Right lung (tissue), 10 donors: ENCODE measurements at places on chromosomes 13 and 19. TPM values are rescaled to one million over a fixed set of nuclear protein-coding genes. Genes with fewer than 3 reads are reported as not detected.

DNA sequence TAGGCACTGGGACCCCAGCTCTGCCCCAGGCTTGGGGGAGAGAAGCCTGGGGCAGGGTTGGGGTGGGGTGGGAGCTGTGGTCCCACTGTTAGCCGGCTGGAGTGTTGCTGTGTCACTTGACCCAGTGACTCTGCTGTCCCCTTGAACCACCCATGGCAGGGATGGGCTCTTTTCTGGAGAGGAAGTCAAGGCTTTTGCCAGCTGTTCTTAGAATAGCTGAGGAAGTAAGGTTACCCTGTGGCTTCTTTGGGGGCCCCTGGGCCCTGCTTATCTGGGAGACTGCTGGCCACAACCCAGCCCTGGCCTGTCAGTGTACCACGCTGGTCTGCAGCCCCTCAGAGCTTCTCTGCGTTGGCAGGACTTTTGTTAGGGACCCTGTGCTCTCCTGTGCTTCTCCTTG lies 9.1 kb downstream of the PNPLA6 start:
- no peak for DNase-seq

- no peak for DNase-seq
These were observed 75.1 kb downstream of the SLC6A16 start for GRCh38 chr19:49249933-49250332.

DNA sequence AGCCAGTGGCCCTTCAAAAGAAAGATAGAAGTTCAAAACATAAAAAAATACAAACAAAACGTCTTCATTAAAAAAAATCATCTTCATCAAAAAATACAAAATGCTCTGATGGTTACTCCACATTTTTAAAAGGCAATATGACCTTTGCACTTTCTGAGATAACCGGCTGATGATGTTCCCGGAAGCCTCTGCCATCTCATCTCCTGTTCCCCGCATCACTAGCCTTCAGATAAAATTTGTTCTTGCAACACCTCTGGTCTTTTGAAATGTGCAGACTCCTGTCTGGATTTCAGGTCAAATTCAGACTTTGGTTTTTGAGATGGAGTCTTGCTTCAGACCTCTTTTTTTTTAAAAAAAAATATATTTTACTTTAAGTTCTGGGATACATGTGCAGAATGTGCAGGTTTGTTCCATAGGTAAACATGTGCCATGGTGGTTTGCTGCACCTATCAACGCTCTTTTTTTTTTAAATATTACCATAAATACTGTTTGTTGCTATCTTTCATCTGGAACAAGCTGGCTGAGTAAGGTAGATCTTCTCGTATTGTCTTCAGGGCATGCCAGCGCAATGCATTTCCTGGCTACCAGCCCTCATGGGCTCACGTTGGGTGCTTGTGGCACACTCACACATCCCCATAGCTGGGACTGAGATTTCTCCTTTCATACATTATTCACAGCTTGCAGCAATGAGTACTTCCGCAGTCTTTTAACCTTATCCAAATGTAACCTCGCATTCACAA lies 418.9 kb upstream of the ARGLU1 start:
- DNase-seq, result no peak

DNA sequence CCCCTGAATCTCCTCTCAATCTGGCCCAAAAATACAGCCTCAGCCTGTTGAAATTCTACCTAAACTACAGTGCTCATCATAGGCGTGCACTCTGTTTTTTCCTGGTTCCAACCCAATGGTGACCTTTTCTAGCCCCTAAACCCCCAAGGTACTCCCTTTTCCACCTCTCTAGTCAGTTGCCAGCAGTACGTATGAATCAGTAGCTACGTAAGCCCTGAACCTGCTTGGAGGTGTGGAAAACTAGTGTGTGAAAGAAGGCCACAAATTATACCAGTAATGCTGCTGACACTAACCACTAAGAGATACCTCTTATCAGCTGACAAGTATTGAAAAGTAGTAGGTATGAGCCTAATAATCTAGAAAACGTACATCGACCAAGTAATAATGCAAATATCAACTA lies 60.9 kb downstream of the FOXO1 start:
- no peak for DNase-seq

DNA sequence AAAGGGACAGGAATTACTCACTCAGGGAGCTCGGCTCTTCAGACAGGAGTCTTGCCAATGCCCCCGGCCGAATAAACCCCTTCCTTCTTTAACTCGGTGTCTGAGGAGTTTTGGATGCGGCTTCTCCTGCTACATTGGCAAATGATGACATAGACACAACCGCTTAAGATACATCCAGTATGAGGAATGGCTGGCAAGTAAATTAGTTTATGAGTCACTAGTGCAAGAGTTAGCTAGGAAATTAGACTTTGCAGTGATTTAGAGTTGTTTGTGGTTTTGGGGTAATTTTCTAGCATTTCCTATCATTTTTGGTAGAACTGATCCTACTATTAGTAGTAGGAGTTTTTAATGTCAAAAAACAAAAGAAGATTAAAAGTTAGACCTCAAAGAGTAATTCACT lies 166.2 kb downstream of the SLITRK1 start:
- no peak for DNase-seq

- no peak for DNase-seq
These were observed 1910.2 kb upstream of the PRR20A start for GRCh38 chr13:55230570-55230908.

DNA sequence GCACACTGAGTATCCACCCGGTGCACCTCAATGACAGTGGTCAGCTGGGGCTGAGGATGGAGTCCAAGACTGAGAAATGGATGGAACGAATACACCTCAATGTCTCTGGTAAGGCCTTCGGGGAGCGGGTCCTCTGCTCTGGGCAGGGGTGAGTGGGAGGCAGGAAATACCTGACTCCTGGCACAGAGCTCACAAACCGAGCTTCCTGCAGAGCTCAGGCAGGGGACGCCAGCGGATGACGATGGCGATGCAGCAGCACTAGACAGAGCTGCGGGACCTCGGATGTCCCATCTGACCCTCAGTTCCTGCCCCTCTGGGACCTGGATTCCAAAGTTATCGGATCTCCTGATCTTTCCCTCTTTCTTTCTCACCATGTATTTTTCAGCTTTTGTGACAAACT lies 3.8 kb downstream of the CD22 start:
- DNase-seq, result no peak

- no peak for DNase-seq
These were observed 8.3 kb downstream of the IRS2 start for GRCh38 chr13:109778102-109778542.

GRCh38 chr19:2331601-2332246 lies 3.2 kb downstream of the SPPL2B start:
- no peak for DNase-seq

GRCh38 chr13:59706101-59706976 lies 457.4 kb downstream of the DIAPH3 start:
- DNase-seq, result no peak

GRCh38 chr19:18503971-18504885 lies 17.6 kb downstream of the ELL start:
- DNase-seq, result no peak

GRCh38 chr13:45180713-45181601 lies 19.9 kb downstream of the KCTD4 start:
- no peak for DNase-seq

DNA sequence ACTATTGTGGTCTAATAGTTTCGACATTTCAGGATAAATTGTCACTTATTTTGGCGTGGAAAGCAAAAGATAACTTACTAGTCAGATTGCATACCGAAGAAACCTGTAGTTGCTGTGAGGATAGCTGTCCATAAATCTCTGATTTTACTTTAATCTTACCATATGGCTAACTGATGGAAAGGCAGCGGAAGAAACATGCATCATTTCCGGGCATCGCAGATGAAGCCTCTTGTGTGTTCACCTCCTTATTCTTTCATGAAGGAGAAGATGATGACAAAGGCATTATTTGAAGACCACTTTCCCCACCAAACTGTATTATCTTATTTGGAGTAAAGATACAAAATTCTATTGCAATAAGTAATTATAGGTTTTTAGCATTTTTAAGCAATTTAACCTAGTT lies 763.6 kb upstream of the SLITRK6 start:
- no peak for DNase-seq

DNA sequence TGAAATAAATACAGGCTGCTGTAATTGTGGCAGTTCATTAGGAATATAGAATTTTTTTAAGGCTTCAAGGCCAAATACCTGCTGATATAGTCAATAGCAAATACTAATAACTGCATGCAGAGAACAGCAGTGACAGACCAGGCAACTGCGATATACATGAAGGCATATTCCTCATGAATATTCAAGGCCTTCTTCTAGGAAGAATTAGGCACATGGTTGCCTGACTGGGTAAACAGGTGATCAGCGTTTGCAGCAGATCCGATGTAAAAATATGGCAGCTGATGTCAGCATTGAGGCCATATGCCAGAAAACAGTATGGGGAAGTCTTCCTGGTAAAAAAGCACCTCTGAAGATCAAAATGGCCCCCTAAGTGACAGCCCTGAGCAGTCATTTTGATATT lies 629.7 kb downstream of the UQCRFS1 start:
- no peak for DNase-seq

GRCh38 chr19:17658666-17659065 lies 29.5 kb downstream of the UNC13A start:
- no peak for DNase-seq

- peak; percentile 65 for DNase-seq
These were observed 1543.0 kb downstream of the SLITRK5 start for GRCh38 chr13:89214185-89214584.

- DNase-seq, result no peak
These were observed 85.8 kb downstream of the ZC3H13 start for GRCh38 chr13:45966715-45967114.

DNA sequence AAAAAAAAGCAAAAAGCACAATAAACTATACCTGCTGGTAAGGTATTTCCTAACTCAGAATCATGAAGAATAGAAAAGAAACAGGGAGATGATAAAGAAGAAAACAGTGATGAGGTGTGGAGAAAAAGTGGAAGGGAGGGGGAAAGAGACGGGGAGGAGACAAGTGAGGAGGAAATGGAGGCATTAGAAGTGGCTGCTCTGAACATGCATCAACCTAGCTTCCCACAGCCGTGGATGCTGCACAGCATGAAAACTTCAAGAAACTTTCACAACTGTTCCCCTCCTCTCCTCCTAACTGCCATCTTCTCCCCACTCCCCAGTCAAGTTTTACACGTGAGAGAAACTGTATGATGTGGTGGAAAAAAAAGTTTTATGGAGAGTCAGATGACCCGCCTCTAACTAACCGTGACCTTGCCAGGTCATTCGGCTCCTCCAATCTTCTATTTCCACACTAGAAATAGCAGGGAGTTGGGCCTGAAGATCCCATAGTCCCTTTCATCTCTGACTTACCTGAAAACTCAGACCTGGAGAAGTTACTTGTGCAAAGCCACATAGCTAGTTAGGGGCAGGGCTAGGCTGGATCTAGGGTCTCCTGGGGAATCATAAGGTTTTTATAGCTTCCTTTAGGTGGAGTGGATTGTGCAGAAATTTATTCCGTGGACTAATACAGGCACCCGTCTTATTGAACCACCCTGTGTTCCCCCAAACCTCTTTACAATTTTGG lies 461.9 kb downstream of the KLF5 start:
- no peak for DNase-seq

GRCh38 chr13:76383676-76384461 lies 502.3 kb downstream of the KCTD12 start:
- DNase-seq, result peak; percentile 63

DNA sequence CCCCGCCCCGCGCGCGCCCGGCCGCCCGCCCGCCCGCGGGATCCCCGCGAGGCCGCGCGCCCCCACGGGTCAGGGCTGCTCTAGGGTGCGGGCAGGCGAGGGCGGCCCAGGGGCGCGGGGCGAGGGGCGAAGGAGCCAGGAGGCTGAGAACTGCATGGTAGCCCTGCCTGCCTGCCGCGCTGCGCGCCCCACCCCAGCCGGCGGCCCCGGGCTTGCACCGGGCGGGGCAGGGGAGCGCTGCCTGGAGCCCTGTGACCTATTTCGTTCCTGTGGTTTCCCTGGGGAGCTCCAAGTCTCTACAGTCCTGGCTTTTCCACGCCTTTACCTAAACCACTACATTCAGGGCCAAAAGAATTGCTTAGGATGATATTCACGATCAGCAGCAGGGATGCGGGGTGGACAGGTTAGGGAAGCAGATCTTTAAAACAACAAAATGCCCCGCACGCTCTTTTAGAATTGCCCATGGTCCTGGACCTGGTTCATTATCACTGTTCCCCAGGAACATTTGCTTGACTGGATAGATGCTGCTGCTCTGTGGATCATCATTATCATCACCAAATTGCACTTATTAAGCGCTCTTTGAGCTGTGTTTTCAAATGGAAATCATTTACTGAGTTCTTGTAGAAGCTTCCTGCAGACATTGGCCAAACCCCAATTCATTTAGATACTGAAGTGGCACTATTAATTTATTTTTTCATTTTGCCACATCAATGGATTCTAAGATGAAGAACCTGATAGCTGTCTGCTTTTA lies 421 bp upstream of the GPR12 start:
- DNase-seq, result no peak

GRCh38 chr13:85690368-85690767 lies 108.9 kb downstream of the SLITRK6 start:
- no peak for DNase-seq

DNA sequence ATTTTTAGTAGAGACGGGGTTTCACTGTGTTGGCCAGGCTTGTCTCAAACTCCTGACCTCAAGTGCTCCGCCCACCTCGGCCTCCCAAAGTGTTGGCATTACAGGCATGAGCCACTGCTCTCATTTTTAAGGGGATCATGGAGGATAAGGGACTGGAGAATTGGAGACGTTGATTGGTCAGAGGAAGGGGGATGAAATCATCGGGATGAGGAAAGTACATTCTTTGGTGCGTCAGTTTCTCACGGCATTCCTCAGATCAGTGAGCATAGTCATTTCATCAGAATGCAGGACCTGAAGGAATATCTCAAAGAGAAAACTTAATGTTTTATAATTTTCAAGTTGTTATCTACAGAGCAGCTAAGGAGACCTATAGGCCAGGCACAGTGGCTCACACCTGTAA lies 14.0 kb downstream of the ZNF114 start:
- no peak for DNase-seq

GRCh38 chr13:99961636-99962035 lies 9.9 kb downstream of the ZIC5 start:
- DNase-seq, result no peak

The ICAM5 gene
- 13.6 TPM for polyA plus RNA-seq

The DAND5 gene
- 0.25 TPM for polyA plus RNA-seq

The ZNF878 gene
- polyA plus RNA-seq, result 1.2 TPM

The IGSF23 gene
- not detected for polyA plus RNA-seq

The ZNF841 gene
- polyA plus RNA-seq, result 18.1 TPM

The PINLYP gene
- 17.1 TPM for polyA plus RNA-seq

The OLFM2 gene
- polyA plus RNA-seq, result 20.8 TPM

The KRTDAP gene
- 0.69 TPM for polyA plus RNA-seq

The CYP2A6 gene
- polyA plus RNA-seq, result 0.31 TPM

The IGFL3 gene
- not detected for polyA plus RNA-seq

The ZNF610 gene
- polyA plus RNA-seq, result 13.2 TPM

The TMEM38A gene
- 3.2 TPM for polyA plus RNA-seq

The SCAF1 gene
- polyA plus RNA-seq, result 31.3 TPM
